ENCODE measurements at places on chromosomes 11 and 22.

DNA sequence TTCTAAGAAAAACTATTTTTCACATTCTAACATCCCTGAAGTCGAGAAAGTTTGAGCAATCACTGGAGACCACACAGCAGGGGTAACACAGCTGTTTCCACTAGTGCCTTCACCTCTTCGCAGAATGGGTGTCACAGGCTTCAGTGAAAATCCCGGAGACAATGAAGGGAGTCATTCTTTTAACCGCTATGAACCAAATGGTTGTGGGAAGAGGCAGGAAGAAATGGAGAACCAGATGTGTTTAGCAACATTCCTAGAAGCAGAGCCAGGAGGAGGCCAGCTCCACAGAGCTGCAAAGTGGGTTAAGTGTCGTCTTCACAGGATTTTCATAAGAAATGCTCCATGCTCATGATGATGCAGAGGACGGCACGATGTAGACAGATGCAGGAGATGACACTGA, 221.1 kb downstream of the LARGE1 start:
- no peak for DNase-seq

- no peak for DNase-seq
These were observed 143.8 kb downstream of the ST3GAL4 start for GRCh38 chr11:126499131-126499752.

- DNase-seq, result no peak
These were observed 448.2 kb downstream of the TBC1D22A start for GRCh38 chr22:47210686-47211085.

DNA sequence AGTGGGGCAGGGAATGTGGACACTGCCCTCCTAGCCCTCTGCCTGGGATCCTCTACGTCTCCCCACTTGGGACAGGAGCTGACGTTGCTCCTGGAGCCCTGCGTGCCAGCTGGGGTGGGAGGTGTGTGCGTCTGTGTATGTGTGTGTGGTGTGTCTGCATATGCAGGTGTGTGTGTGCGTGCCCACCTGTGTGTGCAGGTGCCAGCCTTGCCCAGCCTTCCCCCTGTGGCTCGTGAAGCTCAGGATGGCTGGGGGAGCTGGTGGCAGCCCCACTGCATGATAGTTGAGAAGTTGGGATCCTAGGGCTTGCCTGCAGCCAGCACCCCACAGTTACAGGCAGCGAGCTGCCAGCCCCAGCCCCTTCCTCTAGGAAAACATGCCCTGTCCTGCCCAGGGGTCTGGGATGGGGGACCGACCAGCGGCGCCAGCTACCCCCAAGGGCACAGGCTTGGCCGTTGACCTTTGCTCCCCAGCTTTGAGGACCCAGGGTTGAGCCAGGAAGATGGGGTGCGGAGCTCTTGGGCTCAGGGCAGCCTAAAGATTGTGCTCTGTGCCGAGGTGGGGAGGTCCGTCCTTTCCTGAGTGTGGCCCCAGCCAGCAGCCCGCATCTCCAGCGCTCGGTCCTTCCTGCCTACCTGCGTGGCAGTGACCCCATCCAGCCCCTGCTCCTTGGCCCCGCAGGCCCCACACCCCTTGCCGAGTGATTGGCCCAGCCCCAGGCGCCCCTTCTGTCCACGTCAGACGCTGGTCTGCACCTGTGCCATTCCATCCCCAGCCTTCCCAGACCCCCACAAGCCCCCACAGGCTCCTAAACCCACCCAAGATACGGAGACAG, 15.7 kb downstream of the BRSK2 start:
- DNase-seq, result no peak

All from astrocyte of the hippocampus (primary cell).